Hematopoietic multipotent progenitor cell treated with erythropoietin and hydrocortisone succinate and interleukin-3 and kit ligand, for 15 days (in vitro differentiated cells): ENCODE measurements at places on chromosomes 1 and 21.

DNA sequence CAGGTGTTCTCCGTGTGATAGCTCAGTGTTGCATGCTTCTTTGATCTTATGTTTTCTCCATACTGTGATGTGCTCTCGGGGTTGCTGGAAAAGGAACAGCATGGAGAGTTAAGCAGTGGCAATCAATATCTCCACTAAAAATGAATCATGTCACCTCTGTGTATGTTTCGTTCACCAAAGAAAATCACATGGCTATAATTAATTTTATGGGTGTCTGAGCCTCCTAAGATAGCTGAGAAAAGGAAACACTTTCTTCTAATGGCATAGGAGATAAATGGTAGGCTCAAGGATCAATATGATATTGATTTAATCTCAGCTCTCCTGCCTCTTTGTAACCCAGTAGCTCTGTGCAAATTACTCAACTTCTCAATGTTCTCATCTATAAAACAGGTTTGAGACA is 14.3 kb downstream of the FAM177B start:
- DNase-seq = no peak

DNA sequence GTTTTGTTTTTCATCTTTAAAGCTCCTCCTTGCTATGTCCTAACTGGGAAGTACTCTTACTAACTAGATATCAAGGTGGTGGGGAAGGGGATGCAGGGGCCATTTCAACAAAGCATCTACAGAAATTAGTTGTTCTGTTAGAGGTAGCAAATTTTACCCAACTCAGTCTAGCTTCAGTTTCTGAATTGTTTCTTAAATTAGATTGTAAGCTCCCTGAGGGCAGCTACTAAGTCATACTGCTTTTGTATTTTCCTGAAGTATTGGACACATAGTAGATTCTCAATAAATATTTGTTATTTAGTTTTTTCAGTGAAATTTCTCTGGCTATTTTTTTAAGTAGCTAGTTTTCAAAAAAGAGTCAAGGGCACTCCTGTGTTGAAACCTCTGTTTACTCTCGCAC is 1.8 kb downstream of the UBAP2L start:
- no peak for DNase-seq

DNA sequence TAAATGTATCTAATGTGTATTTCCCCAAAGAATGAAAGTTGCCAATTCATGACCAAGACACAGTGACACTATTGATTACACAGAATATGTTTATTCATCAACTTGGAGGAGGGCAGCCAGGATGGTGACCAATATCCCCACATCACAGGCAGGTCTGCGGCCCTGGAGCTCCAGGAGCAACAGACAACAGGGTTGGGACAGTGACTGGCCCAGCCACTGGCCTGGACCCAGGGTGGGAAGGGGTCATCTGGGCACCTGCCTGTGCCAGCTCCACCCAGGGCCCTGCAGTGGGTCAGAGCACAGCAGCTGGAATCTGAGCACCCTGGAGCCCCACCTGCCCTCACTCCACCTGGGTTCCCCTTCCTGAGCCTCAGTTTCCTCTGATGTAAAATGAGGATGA is 466.1 kb downstream of the MATN1 start:
- no peak for DNase-seq

- DNase-seq = no peak
These were observed 67.1 kb downstream of the RUNX3 start for GRCh38 chr1:24862775-24863483.

GRCh38 chr1:74083128-74083527 is 114.8 kb downstream of the LRRIQ3 start:
- DNase-seq = no peak

DNA sequence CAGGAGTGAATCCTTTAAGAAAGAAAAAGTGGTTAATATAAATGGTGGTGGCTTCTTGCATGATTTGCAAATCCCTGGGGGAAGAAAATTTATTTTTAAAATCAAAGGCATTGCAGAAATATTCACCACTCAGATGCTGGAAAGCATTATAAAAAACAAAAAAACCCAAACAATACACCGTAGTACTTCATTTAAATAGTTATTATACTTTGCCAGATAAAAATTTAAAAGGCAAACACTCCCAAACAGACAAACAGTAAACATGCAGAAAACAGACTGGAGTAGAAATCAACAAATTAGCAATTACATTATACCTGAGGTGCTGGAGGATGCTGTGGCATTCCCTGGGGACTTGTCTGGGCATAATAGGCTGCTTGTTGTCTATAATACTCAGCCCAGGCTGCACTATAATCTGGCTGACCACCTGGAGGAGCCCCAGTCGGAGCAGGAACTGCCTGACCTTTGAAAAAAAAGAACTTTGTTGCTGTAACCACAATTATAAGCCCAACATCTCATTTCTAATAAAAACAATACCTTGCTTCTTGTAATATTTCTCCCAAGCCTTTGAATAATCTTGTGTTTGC is 29.9 kb downstream of the FUBP1 start:
- no peak for DNase-seq

DNA sequence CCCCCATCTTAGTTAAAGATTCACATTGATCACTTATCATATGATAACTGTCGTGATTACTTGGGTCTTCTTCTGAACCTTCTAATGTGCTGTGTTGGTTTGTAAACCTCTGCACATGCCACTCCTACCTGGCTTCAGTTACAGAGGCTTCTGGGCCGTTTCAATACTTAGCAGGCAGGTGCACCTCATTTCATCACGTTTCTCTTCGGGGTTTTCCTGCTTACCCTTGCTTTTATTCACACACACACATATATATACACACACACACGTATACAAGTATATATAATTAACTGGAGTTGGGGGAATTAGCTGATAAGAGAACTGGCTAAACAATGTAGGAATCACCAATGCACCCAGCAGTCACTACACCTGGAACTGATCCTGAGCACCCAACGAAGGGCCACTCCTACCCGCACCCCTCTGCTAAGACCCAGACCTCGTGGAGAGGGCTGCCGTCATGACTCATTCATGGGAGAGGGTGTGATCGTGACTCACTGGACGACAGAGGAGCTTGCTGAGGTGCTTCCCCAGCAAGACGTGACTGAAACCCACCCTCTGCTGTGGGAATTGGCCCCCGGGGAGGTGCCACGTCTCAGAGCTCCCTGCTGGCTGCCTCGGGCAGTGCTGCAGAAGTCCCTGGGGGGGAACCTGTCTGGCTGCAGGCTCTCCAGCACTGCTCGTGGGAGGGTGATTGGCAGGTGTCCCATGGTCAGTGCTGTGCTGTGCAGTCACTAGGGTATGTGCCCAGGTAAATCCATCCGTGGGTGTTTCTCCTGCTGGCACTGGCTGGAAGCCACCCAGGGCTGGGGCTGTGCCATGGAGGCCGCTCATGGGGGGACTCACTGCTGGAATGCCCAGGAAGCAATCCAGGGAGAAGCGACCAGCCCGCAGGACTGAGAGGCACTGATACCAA is 166.6 kb downstream of the DYRK1A start:
- no peak for DNase-seq

GRCh38 chr1:112514901-112515300 is 6.1 kb downstream of the WNT2B start:
- no peak for DNase-seq

DNA sequence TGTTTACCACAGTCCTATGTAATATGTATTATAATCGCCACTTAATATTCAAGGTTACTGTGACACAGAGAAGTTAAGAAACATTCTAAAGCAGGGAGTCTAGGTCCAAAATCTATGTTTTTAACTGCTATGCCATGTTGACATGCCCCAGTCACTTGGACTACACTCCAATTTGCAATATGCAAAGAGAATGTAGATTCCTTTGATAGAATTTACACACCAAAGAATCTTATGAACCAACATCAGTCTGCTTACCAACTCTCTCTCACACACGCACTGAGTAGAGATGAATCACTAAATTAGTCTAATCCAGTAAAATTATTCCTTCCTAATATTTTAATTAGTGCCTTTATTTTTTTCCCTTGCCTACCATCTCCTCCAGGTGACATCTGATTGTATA is 266.2 kb downstream of the OLFM3 start:
- DNase-seq = no peak

DNA sequence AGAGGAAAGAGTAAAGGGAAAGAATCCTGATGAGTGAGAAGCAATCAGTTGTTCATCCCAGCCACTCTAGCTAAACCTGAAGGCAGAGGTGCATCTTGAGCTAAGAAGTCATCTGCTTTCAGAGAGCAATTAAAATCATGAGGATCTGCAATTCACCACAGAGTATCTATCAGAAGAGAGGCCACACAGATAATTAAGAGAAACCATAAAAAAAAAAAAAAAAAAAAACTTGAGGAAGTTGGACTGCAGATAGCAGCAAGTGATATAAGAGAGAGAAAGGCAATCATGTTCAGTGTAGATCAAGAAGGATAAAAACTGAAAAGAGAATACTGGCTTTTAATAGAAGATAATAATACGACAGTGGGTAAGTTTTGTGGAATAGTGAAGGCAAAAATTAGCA is 17.7 kb downstream of the FOXJ3 start:
- DNase-seq = no peak

- no peak for DNase-seq
These were observed 55.5 kb downstream of the GABPA start for GRCh38 chr21:25790122-25790877.

DNA sequence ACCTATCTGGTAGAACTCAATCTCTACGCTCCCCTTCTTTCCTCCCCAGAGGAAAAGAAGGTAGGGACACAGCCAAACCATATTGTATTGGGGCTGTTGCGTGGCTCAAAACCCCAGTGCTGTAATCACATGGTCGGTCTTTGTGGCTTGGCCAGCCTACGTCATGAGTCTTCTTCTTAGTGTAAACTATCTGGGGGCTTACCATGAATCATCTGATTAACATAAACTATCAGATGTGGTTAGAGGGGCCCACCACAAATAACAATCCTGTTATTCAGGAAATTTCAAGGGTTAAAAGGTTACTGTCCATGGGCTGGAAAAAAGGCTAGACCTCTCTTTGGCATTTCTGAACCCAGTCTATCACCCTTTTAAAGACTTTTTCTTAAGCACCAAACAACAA is 49.5 kb upstream of the GPR52 start:
- DNase-seq = no peak

GRCh38 chr1:97759078-97759477 is 161.8 kb downstream of the DPYD start:
- no peak for DNase-seq

DNA sequence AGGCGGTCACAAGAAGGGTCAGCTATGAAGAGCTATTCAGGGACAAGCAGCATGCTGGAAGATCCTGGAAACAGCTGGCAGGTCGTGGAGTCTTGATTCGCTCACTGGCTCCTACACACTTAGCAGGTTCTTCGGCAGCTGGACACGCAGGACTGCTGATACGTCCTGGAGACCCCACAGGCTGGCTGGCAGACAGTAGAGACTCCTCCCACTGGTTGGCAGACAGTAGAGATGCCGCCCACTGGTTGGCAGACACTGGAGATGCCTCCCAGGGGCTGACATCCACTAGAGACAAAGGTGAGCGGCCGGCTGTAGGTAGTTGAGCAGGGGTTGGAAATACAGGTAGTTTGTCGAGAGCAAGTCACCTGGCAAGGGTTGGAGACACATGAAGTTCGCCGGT is 466 bp downstream of the KRTAP11-1 start:
- no peak for DNase-seq

- no peak for DNase-seq
These were observed 21.4 kb downstream of the TGFB2 start for GRCh38 chr1:218366322-218367052.

GRCh38 chr21:25234857-25235801 is 372.2 kb downstream of the MRPL39 start:
- DNase-seq = no peak

- DNase-seq = no peak
These were observed 2.8 kb upstream of the TARS2 start for GRCh38 chr1:150484431-150484830.

- DNase-seq = no peak
These were observed 17.0 kb downstream of the SLC26A9 start for GRCh38 chr1:205926213-205926612.

GRCh38 chr1:8736927-8737326 is 80.5 kb downstream of the RERE start:
- no peak for DNase-seq

- no peak for DNase-seq
These were observed 26.5 kb upstream of the TSPEAR start for GRCh38 chr21:44737706-44738354.

DNA sequence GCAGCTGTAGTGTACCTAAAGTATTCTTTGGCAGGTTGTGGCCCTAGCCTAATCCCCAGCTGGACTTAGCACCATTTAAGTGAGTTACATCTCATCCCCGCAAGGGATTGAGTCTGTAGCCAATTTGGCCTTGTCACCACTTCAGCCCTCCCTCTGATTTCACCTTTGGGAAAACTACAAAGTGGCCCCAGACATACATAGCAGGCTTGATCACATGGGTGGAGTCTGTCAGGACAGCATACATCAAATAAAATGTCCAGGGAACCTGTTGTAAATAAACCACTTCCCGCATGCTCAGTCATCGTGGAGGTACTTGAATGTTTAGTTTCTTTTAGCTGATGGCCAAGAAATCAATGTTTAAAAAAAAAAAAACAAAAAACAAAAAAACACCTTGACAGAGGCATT is 142.5 kb downstream of the DHRS3 start:
- no peak for DNase-seq

DNA sequence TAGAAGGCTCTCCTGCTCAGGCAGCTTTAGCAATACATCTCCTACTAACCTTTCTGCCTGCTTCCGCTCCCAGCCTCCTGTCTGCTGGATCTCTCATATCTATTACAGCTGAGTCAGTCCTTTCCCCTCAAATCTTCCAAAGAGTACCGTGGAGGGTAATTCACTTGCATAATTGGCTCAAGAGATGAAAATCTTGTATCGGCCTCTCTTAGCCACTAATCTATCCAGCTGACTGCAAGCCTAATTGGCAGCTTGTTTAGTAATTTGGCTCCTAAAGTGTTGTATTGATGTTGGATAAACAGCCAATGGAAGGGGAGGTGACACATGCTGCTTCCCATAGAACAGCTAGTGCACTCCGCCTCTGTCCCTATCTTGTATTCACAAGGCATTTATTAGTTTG is 195.7 kb downstream of the GPATCH2 start:
- no peak for DNase-seq

DNA sequence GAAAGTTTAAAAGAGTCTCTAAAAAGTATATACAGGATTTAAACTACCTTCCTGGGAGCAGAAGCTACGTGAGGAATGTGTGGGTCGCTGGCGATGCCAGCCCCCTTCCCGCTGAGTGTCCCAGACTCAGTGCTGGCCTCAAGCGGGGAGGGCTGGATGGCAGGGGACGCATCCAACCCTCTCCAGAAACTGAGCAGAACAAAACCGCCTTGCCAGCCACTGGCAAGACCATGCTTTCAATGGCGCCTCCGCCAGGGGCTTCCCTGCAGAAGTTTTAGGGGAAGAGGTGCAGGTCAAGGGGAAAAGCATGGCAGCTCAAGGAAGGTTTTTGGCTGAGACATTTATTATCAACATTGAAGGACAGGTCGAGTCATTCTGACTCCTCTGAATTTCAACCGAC is 26.1 kb downstream of the NADK start:
- DNase-seq = no peak

- DNase-seq = no peak
These were observed 22.1 kb downstream of the ATP1B1 start for GRCh38 chr1:169128562-169128961.

DNA sequence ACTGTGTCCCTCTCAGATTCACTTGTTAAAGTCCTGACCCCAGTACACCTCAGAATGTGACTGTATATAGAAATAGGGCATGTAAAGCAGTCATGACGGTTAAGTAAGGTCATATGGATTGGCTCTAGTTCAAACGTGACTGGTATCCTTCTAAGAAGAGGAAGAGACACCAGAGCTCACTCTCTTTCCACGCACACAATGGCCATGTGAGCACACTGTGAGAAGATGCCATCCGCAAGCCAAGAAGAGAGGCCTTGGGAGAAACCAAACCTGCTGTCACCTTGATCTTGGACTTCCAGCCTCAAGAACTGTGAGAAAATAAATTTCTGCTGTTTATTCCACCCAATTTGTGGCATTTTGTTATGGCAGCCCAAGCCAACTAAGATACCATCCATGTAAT is 56.8 kb upstream of the IRF2BP2 start:
- no peak for DNase-seq
